ENCODE measurements at places on chromosomes 4 and X.

DNA sequence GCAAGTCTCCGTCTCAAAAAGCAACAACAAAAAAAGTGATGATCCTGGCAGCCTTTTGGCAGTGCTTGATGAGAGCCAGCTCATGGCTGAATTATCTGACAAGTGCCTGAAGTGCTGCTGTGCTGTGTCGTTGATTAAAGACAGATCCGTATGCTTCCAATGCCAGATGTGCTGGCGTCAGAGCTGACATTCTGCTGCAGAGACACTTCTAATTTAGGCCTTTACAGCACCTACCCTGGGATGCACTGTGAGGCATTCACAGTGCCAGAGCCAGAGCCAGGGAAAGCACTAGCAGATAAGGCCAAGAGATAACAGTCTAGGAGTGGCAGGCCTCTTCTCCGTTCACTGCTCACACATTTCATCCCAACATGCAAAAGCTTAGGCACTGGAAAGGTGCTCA is 995.5 kb downstream of the RAB28 start:
- DNase-seq: no peak

DNA sequence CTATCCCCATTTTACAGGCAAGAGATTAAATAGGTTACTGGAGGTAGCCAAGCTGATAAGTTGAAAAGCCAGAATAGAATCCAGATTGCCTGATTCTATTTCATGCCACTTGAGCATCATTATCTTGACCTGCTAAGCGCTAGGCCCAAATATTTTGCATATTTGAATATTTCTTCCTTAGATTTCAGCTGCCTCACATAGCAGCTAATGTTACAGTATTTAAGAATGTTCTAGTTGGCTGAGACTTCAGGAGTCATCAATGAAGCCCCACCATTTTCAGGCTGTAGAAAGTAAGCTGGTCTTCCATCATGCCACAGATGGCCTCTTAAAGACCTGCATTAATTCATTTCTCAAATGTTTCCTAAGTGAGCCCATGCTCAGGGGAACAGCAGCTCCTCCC is 121.4 kb downstream of the SHROOM3 start:
- DNase-seq: no peak

DNA sequence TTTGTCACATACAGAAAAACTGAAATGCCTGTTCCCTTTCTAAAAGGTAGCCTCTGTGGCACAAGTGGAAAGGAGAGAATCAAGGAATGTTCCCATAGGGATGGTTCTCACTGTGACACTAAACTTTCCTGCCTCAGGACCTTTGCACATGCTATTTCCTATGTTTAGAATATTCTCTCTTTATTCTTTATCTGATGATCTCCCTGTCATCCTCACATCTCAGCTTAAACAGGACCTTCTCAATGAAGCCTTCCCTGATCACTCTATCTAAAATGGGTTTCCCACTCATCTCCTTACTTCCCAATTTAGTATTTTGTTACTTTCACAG is 32.3 kb downstream of the HOPX start:
- DNase-seq: no peak

DNA sequence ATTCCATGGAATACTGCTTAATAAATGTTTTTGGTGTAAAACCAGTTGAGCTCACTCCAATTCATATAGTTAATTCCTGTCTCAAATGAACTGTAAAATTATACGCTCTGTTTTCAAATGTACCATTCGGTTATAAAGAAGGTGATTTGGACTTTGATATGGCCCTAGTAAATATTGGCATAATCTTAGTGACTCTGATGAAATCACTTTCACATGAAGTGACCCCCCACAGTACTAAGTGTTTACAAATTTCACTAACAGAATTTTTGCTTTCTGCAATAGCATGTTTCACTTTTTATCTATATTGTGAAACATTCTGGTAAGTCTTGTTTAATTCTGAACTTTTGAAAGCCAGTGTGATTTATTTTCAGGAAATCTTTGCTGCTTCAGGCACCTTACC is 10.9 kb downstream of the GC start:
- no peak for DNase-seq

DNA sequence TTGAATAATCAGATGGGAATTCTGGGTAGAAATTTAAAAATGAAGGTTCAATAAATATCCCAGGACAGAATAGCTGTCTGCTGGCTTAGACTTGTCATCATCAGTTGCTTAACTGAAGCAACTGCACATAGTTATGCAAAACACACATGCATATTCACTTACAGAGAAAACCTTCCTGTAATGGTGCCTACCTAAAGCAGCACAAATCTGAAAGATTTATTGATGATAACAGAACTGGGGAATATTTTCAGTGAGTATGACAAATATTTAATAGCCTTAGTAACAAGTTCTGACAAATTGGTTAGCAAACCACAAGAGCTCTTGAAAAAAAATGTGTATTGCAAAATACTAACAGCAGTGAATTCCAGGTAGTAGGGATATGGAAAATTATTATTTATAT is 606.8 kb upstream of the BOD1L1 start:
- DNase-seq: no peak

- DNase-seq: no peak
Measured at GRCh38 chr4:169416461-169416860, 145.7 kb upstream of the SH3RF1 start.

DNA sequence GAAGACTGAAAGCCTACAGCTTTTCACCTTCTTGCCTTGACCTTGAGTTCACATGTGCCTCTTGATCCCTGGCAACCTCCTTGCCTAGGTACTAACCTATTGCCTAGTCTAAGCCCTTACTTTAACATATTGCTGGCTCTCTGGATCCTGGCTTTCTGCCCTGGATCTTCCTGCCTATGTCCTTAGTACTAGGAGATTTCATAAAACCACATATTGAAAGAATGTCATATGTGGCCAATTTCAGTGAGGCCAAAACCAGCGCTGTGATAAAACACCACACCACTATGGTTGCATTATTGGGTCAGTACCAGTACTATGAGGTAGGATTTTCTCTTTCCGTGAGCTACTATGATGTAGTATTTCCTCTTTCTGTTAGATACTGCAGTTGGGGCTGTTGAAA is 80.4 kb downstream of the CT47B1 start:
- no peak for DNase-seq

DNA sequence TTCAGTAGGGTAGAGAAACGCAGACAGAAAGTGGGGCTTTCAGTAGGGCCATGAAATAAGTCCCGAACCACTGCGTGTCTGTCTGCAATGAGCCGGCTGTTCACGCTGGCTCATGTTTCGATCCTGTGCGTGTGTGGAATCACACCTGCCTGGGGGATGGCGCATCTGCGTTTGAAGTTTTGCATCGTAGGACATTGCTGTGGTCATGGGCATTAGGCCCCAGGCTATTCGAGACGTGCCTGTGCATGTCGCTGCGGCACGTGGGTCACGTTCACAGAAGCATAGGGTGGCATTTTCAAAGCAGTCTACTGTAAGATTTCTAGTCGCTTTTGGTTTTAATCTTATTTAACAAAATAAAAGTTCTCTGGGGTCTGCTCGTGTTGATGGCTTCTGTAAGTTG is 25.5 kb upstream of the HGFAC start:
- no peak for DNase-seq

DNA sequence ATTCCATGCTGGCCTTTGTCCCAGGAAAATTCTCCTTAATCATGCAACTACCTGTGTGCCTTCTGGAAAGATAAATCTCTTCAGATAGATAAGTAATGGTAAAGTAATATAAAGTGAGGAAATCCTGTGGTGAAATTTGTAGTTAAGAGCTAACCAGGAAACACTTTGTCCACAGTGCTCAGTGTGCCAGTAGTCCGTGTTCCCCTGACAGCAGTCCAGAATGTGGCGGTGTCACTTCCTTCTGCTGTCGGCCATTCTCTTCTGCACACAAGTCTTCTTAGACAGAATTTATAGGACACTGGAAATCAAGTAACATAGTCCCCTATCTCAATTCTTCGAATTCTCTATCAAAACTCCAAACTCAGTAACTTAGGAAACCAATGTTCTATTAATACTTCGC is 5.7 kb upstream of the CXXC4 start:
- DNase-seq: peak; percentile 13

- DNase-seq: no peak
Measured at GRCh38 chrX:29545878-29546277, 669.5 kb upstream of the MAGEB2 start.

DNA sequence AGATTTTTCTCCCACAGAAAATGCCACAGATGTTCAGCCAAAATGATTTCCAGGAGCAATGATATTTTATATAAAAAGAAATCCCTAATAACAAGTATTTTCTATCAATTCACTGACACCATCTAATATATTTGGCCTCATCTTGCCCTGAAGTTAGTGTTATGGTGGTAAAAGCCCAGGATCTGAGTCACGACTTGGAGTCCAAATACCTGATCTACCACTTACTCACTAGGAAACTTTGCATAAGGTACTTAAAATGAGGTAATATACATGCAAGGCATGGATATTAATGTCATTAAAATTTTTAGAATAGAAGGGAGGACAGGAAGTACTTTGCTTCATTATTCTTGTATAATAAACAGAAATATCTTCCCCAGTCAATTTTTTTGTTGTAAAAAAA is 16.3 kb downstream of the PPP3CA start:
- DNase-seq: no peak

- no peak for DNase-seq
Measured at GRCh38 chr4:142700531-142700930, 145.6 kb downstream of the INPP4B start.

GRCh38 chrX:110851780-110852179 is 56.2 kb upstream of the CHRDL1 start:
- DNase-seq: no peak

- no peak for DNase-seq
Measured at GRCh38 chrX:30865015-30865414, 24.0 kb downstream of the TAB3 start.

DNA sequence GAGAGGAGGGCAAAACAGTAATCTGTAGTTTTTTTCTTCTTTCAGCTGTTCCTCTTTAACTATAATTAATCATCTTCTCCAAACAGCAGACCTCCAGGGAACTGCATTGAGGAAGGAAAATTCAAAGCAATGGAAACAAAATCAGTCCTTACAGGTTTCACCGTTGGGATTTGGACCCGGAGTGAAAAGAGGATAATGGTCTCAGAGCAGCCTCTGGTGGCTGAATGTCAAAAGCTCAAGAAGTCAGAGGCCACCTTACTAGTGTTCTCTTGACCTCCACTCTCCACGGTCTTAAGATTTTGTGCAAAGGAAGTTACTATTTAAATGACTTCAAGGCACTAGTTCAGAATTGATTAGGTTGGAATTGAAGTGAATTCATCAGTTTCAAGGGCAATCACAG is 16.0 kb upstream of the MID1 start:
- DNase-seq: no peak

DNA sequence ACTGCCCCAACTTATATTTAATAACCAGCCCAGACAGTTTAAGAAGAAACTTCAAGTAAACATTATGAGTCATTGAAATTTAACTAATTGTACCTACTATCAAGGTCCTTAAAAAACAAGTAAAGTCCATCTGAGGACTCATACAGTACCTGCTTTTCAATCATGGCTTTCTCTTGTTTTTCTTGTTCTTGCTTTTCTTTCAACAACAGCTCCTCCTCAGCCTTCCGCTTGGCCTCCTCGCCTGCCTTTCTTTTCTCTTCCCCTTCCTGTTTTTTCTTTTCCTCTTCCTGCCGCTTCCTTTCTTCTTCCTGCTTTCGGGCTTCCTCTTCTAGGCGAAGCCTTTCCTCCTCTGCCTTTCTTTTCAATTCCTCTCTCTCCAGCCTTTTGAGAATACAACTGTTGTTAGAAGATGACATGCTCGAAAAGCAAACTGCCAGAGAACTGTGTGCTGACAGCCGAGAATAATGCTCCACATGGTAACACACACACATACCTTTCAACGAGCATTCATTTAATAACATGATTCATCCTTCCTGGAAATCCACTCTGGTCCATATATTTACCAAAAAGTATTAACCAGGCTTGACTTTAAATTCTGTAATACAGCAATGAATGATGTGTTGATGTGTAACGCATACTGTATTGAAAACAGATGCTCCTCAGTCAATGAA is 25.2 kb upstream of the BCLAF3 start:
- DNase-seq: no peak

- DNase-seq: no peak
Measured at GRCh38 chr4:8817096-8817812, 54.4 kb downstream of the HMX1 start.

- no peak for DNase-seq
Measured at GRCh38 chr4:10129196-10130177, 12.9 kb upstream of the WDR1 start.

DNA sequence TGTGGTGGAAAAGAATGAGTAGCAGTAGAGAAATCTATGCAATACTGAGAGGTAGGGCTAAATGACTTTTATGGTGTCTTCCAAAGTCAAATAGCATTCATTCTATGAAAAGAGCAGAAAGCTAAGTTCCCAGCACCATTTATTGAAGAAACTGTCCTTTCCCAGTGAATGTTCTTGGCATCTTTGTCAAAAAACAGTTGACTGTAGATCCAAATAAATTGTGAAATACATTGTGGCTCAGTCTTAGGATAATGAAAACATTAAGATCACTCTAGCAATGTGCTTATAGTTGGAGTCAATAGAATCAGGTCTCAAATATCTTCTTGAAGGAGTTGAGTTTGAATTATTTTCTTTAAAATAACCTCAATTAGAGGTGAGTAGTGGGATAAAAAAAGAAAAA is 19.4 kb downstream of the AREG start:
- DNase-seq: no peak

DNA sequence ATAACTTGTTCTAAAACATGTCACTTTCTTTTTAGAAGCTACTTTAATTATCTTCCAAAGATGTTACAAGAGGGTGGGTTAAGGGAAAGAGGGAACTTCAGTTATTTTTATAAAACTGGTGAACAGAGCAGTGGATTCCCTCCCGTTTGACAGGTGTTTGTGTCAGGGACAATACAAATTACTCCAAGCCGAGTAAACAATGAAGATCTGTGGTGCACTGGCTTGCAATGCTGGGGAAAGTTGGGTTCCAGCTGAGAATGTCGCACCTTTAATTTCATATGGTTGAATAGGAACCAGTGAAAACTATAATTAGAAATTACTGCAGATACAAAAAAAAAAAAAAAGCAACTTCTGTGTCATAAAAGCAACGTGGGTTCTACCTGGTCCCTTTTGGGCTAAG is 98.6 kb upstream of the TTC29 start:
- DNase-seq: no peak

- DNase-seq: no peak
Measured at GRCh38 chr4:8055206-8055605, 103.4 kb downstream of the ABLIM2 start.

GRCh38 chr4:26953366-26953765 is 92.7 kb downstream of the STIM2 start:
- DNase-seq: no peak

DNA sequence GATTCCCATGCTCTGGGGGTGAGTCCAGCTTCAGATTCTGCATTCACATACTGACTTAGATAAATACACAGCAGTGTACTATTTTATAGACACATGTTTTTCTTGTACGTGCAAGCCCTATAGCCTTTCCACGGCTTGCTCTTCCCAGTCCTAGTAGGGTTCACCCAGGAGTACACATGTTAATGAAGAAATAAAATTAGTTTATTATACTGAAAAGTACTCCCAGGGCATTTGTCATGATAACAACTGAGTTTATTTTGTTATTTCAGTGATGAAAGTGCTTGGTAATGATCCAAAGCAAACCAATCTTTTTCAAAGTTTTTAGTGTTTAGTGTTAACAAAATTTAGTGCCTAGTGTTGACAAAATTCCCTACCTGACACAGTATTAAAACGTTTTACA is 21.3 kb downstream of the MAPK10 start:
- no peak for DNase-seq

Data from substantia nigra (tissue), 51 donors.